ENCODE measurements at places on chromosomes 7 and 10.

DNA sequence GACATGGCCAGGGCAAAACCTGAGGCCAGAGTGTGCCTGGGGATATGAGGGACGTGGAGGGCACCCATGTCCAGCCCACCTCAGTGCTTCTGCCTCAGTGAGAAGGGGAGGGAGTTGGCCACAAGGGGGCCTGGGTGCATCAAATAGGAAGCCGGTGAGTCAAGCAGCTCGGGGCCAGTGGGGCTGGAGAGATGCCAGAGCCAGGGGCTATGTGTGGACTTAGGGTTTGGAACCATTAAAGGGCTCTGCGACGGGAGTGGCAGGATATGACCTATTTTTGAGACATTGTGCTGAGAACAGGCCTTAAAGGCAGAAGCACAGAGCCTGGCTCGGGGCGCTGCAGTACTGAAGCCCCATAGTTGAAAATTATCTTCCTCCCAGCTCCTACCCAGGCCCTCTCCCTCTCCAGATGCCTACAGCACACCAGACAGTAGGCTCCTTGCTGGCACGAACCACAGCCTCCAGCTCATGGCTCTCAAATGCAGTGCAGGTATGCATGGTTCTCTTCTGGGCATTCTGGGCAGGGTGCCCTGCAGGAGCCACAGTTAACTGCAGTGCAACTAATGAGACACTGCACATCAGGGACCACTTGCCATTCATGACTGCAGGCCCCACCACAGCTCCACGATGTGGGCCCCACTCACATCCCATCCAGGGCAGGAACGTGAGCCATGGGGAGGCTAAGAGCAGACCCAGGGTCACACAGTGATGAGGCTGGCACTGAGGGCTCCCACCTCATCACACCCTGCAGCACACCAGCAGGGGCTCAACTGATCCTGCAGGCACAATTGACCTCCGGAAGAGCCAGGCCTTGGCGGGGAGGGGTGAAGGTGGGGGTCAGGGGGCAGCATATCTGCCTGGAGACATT is 7.2 kb upstream of the PGAM2 start:
- no peak for DNase-seq

GRCh38 chr10:75876710-75877109 is 445.3 kb downstream of the LRMDA start:
- DNase-seq, result no peak

GRCh38 chr7:94294471-94295131 is 100.1 kb upstream of the COL1A2 start:
- no peak for DNase-seq

- DNase-seq, result no peak
These were observed 690.5 kb upstream of the LRRN3 start for GRCh38 chr7:110400411-110400810.

DNA sequence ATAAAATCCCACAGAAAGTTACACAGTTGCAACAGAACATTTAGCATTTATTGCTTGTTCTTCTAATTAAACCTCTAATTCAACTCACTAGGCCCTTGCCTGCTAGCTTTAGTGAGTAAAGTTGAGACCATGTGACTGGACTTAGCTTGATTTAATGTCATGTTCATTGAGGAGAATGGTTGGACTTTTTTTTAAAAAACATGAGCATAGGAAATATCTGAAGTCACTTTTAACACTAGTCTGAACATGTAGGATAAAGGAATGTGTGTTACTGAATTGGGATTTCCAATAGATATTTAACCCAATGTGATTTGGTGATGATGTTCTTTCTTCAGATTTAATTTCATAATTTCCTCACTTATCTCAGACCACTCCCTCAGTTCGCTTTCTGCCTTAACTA is 24.6 kb upstream of the GLCCI1 start:
- no peak for DNase-seq

GRCh38 chr7:909358-910329 is 33.3 kb downstream of the GET4 start:
- DNase-seq, result no peak

DNA sequence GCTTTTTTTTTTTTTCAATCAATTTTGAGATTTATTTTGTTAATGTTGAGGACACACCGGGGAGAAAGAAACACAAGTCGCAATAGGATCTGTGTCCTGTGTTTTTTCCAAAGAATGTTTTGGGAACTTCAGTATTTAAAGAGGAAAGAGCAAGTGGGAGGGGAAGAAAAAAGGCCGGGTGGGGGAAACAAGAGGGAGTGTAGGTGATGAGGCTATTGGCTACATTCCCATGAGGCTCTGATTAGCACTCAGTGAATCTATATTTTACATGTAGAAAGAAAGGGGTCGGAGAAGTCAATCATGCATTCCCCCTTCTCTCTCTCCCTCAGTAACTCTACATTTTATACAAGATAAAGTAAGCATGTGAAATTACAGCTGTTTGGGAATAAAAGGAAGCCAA is 4.1 kb downstream of the ZNF680 start:
- DNase-seq, result no peak

- no peak for DNase-seq
These were observed 140.2 kb downstream of the AUTS2 start for GRCh38 chr7:69738396-69738951.

Data from stimulated activated CD4-positive, alpha-beta T cell treated with anti-CD3 and anti-CD28 coated beads, Interleukin-12 subunit alpha, Interleukin-12 subunit beta, amount 100 ng/mL, for 24 hours (primary cell).